Activated CD4-positive, alpha-beta T cell treated with anti-CD3 and anti-CD28 coated beads, Interleukin-2, amount 50 U/mL, for 1 hour (primary cell): ENCODE measurements at places on chromosomes 1 and 21.

- DNase-seq = no peak
Observed at GRCh38 chr1:176691251-176692228, 228.6 kb downstream of the PAPPA2 start.

DNA sequence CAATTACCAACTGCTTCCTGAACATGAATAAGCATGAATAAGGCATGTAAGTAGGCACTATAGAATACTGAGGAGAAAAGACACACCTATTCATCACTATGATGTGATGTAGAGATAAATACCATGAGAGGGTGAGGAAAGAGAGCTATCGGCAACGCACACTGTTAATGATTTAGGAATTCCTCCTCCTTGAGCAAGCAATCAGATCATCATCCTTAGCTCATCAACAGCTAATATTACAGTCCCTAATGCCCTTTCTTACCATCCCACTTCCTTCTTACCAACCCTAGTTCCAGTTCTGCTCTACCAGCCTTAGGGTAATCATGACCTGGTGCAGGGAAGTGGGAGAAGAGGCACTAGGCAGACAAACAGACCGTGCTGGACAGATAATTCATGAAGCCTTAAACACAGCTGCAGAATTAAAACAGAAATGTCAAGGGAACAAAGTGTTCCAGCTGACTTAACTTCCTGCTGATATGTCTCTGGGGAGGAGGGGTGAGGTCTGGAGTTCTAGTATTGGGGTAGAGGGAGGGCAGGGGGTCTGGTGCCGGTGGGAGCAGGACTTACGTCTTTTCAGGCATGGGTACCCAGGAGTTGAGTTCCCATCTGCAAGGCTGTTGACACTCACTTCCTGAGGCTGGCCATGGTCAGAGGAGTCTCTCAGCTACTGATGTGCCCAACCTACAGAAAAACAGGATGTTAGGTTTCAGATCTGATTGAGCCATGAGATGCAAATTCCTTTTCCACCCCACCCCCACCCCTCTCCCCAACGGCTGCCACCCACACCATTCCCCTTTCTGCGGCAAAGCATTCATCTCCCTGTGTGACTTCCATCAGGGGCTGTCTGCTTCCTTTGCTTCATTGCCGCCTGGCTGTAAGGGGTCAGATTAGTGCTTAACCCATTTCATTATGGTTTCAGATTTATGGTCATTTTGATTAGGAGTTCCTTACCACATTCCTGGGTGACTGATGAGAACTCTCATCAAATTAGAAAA, 12.6 kb upstream of the RCSD1 start:
- no peak for DNase-seq

- no peak for DNase-seq
Observed at GRCh38 chr1:108670131-108670773, 9.4 kb upstream of the HENMT1 start.

DNA sequence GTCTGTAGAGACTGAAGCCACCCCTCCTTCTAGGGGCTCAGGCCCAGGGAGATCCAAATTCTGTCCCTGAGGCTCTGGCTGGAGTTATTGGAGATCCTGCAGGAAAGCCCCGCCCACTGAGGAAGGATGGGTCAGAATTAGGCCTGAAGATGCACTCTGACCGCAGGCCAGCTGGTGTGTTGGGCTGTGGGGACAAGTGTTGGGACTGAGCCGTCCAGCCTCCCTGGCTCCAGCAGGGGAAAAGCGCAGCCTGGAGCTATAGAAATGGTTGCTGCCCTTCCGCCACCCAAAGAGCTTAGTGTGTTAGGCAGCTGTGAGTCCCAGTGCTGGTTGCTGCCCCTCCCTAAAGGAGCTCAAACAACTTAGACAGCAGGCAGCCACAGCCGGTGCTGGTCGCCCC, 33.0 kb upstream of the PRRX1 start:
- no peak for DNase-seq

DNA sequence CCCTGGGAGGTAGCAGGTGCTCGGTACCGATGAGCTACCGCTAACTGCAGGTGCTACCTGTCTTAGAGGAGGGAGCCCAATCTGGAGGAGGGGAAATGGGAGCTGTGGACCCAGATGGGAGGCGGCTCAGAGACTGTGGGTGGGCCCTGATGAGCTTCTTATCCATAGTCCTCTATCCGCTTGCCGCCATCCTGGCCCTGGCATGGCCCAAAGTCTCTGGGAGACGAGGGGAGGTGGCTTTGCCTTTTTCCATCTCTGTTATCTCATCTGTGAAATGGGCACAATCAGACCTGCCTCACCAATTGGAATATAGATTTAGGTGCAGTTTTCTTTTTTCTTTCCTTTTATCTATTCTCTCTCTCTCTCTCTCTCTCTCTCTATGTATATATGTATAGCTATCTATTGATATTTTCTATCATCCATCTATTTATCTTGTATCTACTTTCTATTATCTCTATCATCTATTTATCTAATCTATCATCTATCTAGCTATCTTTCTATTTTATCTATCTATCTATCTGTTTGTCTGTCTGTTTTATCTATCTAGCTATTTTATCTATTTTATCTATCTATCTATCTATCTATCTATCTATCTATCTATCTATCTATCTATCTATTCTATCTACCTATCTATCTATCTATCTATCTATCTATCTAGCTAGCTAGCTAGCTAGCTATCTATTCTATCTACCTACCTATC, 16.5 kb downstream of the TNFRSF1B start:
- no peak for DNase-seq

DNA sequence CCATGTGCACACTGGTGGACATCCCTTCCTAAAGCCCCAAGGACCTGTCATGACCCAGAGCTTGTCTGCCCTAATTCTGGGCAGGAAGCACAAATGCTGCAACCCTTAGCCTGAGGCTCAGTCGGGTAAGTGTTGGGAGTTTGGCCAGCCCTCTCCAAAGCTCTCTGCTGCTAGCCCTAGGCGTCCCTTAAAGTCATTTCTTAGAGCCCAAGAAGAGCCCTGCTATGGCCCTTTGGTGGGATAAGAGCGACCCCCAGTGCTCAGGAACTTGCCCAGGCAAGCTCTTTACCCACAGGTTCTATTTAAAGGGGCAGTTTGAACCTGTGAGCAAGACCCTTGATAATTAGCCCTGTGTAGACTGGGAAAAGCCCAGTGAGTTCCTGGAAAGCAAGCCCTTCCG, 356.8 kb downstream of the RRAGC start:
- no peak for DNase-seq

DNA sequence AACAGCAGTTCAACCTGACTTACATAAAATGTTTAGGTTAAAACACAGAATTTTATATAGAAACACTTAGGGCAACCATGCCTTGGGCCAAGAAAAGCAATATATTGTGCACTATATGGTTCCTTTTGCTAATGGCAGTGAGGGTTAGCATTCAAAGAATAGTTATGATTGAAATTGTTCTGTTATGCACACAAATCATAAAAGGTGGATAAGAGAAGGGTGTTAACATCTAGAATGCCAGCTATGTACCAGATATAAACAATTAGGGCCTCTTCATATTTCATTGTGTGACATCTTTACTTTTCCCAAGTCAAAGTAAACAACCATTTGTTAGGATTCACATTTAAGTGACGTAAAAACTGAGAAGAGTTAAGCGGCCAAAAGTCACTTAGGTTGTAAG, 308.0 kb upstream of the B3GALT2 start:
- DNase-seq = no peak

DNA sequence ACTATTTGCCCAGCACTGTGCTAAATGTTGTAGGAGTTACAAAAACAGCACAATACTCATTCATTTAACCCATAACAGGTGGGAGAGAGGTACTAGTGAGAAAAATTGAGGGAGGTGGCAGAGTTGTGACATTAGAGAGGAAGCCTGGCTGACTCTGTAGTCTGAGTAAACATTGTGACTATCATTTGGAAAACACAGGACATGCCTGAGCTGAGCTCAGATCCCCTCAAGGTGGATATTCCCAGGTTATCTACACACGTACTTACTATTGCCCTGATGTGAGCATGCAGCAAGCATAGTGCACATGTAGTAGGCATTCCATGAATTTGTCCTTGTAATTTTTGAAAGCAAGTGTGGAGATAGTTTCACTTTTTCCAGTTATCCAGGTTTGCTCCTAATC, 10.9 kb downstream of the CAMK1G start:
- DNase-seq = no peak

DNA sequence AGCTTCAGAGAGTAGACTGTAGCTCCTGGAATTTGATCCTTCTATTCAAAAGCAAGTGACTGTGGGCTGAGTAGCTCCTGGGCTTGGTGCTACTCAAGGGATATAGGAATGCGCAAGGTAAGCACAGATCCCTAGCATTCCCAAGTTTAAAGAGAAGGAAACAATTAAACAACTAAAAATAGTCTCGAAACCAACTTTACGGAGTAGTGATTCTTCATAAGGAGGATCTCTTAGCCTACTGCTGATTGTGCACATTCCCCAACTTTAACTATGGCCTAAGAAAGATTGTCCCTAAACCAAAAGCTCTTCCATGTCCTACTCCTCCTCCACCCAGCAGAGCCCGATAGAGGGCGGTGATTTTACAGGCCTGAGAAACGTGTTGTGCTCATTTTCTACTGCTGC, 226.5 kb upstream of the CAMK1G start:
- no peak for DNase-seq

DNA sequence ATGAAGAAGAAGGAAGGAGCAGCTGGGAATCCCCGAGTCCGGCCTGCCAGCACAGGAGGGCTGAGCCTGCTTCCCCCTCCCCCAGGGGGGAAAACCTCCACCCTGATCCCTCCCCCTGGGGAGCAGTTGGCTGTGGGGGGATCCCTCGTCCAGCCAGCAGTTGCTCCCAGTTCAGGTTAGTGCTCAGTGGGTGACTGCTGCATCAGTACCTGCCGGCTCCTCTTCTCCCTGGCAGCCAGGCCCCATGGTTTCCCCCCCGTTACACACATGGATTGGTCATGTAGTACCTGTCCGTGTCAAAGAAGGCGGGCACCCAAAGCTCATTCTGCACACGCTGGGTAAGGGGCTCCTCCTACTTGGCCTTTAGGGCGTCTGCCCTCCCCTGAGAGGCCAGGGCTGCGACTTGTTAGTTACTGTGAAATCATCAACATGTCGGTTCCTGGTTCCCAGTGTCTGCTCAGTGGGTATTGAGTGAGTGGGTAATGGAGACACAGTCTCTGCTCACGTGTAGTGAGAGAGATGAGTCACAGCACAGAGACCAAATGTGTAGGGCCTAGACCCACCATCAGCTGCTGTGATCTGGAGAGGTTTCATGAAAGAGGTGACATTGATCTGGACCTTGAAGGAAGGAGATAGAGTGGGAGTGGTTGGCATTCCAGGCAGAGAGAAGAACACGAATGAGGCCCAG, 11.5 kb downstream of the NECAP2 start:
- no peak for DNase-seq

DNA sequence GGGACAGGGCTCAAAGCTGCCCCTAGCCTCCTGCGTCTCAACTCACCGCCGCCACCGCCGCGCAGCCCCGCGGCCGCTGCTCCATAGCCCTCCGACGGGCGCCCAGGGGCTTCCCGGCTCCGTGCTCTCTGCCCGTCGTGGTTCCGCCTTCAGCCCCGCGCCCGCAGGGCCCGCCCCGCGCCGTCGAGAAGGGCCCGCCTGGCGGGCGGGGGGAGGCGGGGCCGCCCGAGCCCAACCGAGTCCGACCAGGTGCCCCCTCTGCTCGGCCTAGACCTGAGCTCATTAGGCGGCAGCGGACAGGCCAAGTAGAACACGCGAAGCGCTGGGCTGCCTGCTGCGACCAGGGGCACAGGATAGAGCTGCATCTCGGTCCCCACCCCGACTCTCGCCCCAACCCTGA, at the start of gene TNFRSF25:
Gene TNFRSF25, minus strand, starts transcription at position 151 of the 400 bp plus-strand sequence. Its CDS starts 66 bp downstream, at position 85.
- DNase-seq = peak; percentile 64
